ENCODE measurements at places on chromosomes 5 and 9. TPM values are rescaled to one million over a fixed set of nuclear protein-coding genes. Genes with fewer than 3 reads are reported as not detected.

C5 gene
- total RNA-seq: 0.96 TPM

GRCh38 chr5:159336586-159336985 is 6.3 kb upstream of the IL12B start:
- no peak for DNase-seq

GRM6 gene
- not detected for total RNA-seq

DNA sequence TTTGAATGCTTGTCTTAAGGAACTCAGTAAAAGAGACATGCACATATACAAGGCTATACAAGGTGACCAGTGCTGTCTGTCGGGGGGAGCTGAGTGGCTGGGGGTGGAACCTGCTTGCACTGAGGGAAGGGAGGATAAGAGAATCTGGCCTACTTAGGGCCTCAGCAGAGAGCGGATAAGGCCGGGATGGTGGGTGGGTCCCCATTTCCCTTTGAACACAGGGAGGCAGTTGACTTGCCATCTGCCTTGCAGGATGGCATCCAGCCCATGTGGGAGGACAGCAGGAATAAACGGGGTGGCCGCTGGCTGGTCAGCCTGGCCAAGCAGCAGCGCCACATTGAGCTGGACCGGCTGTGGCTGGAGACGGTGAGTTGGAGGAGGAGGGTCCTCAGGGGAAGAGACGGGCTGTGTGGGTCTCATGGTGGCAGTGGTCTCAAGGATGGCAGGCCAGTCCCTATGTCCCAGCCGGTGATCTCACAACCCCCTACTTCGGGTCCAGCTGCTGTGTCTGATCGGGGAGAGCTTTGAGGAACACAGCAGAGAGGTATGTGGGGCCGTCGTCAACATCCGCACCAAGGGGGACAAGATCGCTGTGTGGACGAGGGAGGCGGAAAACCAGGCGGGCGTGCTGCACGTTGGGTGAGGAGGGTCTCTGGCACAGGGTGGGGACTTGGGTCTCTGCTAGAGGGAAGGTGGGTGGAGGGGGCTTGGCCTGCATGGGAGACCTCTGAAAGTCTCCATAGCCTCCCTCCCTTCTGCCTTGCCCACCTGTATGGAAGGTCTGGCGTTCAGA is 2.2 kb upstream of the TSPAN17 start:
- DNase-seq: no peak

DNA sequence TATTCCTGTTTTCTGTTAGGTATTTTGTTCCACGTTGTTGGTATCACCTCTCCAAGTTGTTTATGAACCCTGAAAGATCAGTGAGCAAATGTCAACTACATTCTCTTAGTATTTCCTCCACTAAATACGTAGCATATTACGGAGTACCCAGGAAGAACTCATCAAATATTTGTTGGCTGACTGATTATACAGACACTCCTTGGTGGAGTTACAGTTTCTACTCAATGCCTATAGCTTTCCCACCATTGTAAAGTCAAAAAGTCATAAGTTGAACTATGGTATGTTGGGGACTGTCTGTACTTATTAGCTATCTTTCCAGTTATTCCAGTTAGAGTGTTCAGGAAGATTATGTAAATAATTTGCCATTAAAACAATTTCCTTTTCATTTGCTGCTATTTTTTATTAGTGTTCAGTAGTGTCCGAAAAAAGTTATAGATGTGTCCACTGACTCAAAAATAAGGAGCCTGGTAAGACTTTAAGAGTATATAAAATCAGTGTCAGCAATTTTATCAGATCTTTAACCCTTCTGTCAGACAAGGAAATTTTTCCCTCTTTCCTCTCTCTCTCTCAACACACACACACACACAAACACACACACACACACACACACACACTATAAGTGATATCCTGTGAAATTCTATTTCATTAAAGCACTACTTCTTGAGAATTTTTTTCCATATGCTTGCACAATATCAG is 6.8 kb upstream of the APBA1 start:
- no peak for DNase-seq

AFAP1L1 gene
- 3.6 TPM for total RNA-seq

GRCh38 chr5:55702598-55703345 is 9.4 kb downstream of the SLC38A9 start:
- no peak for DNase-seq

GRCh38 chr5:6253281-6253680 is 125.1 kb downstream of the MED10 start:
- no peak for DNase-seq

SPINK4 gene
- not detected for total RNA-seq

GRCh38 chr5:150559701-150560100 is 51.8 kb downstream of the NDST1 start:
- no peak for DNase-seq

NME5 gene
- total RNA-seq: not detected

RNF208 gene
- not detected for total RNA-seq

- DNase-seq: no peak
These were observed 709 bp downstream of the FANCG start for GRCh38 chr9:35079041-35079425.

SPAAR gene
- not detected for total RNA-seq

DNA sequence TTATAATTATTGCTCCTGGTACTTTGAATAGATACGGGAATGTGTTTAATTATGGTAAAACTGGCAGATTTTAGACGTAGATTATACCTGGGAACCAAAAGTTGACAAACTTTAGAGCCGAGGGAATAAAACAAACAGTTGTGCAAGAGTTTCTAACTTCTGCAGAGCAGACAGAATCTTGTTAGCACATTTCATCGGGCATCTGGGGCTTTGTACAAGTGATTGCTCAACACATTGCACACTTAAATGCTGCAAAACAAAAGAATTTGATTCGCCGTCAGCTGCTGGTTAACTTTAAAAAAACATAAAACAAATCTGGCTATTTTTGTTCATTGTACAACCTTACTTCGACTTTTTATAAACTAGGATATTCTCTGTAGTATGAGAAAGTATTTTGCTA is 398.1 kb downstream of the MAN2A1 start:
- no peak for DNase-seq

PCAT7 gene
- 1.4 TPM for total RNA-seq

SLC6A19 gene
- not detected for total RNA-seq

DNA sequence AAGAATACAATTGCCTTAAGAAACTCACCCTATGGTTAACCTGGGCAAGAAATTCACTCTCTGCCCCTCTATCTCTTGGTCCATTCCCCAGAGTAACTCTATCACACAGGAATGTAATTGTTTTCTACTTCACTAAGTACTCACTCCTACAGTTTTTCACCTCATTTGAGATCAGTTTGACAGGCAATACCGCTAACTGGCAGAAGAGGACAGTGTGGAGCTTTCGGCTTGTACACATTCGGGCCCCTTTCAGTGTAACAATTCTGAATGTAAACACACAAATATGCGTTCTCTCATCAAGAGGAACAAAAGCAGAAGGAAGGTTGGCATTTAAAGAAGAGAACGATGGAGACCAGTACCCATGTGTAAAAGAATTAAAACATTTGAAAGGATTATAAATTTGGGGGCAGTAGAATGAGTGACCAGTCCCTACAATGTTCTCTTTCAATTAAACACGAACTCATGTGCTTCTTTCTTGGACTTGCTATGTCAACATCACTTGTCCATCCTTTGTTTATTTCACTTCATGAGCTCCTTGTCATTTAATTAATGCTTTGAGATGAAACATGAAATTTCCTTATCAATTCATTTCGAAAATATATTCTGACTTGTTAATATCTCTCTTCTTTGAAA is 188.5 kb upstream of the GRAMD2B start:
- DNase-seq: peak; percentile 54

IL13 gene
- total RNA-seq: not detected

OGN gene
- total RNA-seq: not detected

DNA sequence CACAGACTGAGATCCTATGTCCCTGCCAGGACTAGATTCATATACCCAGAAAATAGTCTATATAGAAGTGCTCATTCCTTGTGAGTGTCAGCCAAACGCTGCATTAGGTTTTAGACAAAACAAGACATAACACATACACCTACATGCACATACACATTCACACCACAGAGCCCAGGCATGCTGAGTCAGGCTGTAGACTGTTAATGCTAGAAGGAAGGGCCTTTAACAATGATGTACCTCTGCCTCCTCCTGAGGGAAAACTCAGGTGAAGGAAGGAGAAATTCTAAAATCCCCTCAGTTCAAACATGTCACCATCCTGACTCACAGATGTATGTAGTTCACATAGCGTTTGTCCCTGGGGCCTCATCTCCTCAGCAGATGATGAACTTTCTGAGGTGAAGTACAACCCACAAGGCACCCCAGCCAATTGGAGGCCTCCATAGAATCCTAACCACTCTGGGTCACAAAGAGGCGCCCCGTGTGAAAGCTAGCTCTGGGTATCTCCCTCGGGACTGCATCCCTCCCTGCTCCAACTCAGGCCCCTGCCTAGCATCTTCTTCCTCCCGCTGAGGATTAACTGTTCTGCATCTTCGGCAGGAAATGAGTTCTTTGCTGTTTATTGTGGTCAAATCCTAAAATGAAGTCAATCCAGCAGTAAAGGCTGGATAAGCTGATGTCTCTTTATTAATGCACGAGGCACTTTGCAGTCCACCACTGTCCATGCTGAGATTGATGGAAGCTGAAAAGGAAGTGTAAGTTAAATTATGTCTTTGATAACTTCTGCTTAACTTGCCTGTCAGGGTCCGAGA is 40.8 kb upstream of the FSTL4 start:
- DNase-seq: no peak

DNA sequence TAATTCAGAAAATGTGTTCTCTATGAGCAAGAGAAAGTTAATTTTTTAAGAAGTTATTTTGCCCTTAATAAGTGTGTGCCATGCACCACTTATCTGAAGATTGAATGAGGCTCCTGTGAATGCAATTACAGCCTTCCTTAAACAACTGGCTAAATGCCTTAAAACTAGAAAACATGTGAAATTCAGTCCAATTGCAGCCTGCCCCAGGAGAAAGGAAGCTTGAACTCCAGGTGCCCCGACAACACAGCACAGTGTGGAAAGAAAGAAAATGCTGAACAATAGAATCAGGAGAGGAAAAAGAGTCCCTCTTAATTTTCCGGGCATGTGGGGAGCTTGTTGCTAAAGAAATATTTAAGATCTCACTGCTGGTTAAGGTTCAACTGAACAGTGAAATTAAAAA is 8.8 kb downstream of the LHFPL2 start:
- DNase-seq: no peak
